Glomerular endothelial cell (primary cell): ENCODE measurements at places on chromosomes 11 and 22. TPM values are rescaled to one million over a fixed set of nuclear protein-coding genes. Genes with fewer than 3 reads are reported as not detected.
A peak's percentile ranks its signal among the peaks of the same experiment; 100 is the strongest.

DNA sequence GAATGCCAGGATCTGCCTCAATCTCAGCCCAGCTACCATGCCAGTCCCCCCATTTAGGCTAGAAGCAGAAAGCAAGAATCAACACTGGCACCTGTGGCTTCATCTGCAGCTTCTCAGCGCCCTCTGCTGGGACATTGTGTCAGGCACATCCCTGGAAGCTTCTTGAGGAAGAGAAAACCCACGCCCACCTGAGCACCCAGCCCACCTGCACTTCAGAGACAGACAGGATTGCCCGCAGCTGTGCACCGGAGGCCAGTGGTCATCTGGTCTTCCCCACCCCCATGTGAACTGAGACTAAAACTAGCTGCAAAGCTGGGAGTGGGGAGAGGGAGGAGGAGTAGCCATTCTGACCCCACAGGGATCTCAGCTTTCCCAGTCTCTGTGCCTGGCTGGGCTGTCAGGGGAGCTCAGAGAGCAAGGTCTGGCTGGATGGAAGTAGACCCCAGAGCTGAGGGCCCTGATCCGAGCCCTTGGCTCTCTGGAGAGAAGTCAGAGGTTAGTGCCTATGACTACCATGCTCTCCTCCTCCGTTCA is 66.8 kb downstream of the FEZ1 start:
- no peak for DNase-seq

GRCh38 chr22:29755889-29756288 is 10.9 kb downstream of the ZMAT5 start:
- no peak for DNase-seq

DNA sequence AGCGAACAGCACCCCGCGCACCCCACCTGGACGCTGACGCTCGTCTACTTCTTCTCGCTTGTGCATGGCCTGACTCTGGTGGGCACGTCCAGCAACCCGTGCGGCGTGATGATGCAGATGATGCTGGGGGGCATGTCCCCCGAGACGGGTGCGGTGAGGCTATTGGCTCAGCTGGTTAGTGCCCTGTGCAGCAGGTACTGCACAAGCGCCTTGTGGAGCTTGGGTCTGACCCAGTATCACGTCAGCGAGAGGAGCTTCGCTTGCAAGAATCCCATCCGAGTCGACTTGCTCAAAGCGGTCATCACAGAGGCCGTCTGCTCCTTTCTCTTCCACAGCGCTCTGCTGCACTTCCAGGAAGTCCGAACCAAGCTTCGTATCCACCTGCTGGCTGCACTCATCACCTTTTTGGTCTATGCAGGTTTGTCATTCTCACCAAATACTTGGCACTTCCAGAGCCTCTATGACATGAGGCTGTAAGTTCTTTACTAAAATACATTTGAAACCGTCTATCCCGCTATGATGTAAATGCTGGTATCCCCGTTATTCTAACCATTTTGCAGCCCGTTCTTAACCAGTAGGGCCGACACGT is 535 bp downstream of the AQP11 start:
- DNase-seq = no peak

DNA sequence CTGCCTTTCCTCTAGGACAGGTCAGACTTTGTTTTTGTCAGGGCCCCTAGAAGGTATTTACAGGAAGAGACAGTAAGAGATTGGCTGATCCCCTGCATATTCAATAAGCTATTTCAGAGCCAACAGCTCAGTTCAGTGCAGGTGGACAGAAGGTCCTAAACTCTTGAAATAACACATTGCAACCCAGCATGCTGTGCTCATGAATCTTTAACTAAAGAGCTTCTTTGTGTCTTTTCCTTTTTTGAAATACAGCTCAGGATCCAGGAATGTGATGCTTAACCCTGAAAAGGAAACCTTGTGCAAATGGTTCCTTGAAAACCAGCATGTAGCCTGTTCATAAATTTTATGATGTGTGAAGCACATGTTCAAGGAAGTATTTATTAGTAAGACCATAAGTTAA is 43.9 kb downstream of the BBOX1 start:
- DNase-seq = no peak

GRCh38 chr11:117225553-117226170 is 6.2 kb downstream of the PCSK7 start:
- DNase-seq = no peak

GRCh38 chr11:104572279-104572678 is 326.0 kb downstream of the CASP12 start:
- no peak for DNase-seq

GRCh38 chr22:48908547-48908946 is 919.1 kb downstream of the BRD1 start:
- DNase-seq = no peak

- no peak for DNase-seq
These were observed 8.7 kb downstream of the SNRPD3 start for GRCh38 chr22:24564376-24565058.

GRCh38 chr22:37419969-37420685 is 7.2 kb downstream of the ELFN2 start:
- DNase-seq = no peak

GRCh38 chr22:17314487-17314886 is 54.8 kb upstream of the CECR2 start:
- DNase-seq = no peak

GRCh38 chr11:119852741-119853140 is 123.7 kb upstream of the NECTIN1 start:
- DNase-seq = no peak

DNA sequence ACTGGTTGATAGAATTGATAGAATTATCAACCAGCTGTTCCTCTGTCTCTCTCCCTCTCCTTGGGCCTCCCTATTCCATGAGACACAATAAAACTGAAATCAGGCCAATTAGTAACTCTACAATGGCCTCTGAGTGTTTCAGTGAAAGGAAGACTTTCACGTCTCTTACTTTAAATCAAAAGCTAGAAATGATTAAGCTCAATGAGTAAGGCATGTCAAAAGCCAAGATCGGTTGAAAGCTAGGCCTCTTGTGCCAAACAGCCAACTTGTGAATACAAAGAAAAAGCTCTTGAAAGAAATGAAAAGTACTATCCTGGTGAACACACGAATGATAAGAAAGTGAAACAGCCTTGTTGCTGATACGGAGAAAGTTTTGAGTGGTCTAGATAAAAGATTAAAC is 16.6 kb downstream of the PIH1D2 start:
- no peak for DNase-seq

DNA sequence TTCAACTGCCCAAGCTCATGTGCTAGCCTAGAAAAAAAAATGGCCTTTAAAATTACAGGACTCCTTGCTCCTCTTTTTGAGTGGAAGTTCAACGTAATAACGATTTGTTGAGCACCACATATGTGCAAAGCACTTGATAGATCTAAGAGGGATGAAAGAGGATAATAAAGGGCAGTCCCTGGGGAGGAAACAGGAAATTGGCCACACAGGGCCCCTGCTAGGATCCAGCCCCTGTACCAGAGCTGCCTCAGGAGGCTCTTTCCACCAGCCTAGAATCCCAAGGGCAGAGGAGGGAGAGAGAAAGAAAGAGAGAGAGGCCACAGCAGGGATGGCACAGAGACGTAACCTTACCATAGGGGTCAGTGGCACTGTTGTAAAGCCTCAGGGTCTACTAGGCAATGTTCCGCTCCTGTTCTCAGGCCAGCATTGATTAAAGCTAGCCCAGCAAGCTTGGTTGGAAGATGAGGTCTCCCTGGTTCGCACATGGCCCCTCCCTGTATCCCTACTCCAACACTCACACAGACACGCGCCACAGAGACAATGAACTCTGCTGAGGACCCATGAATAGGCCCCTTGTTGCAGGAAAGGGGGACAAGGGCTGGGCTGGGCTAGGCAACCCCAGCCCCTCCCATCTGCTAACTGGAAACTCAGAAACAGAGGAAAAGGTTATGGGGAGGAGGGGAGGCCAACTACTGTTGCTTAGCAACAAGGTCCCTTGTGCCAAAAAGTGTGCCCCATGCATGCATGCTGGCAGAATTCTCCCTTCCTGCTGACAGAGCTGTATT is at the start of gene TMPRSS5:
TMPRSS5 (minus strand) TSS at position 438 of the 785 bp plus-strand sequence; CDS start at position 354, 84 bp downstream.
- DNase-seq = no peak

GRCh38 chr11:94897330-94897768 is 76.0 kb downstream of the CWC15 start:
- DNase-seq = no peak

GRCh38 chr11:2400762-2401435 is 349 bp downstream of the TSSC4 start:
- no peak for DNase-seq

DNA sequence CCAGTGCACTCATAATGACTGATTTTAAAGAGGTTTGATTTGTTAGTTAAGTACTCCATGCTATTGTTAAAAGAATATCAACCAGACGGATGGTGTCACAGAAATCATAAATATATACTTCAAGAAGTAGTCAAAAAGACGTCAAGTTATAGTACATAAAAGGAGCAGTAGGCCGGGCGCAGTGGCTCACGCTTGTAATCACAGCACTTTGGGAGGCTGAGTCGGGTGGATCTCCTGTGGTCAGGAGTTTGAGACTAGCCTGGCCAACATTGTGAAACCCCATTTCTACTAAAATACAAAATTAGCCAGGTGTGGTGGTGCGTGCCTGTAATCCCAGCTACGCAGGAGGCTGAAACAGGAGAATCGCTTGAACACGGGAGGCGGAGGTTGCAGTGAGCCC is 721.7 kb downstream of the JRKL start:
- no peak for DNase-seq

DNA sequence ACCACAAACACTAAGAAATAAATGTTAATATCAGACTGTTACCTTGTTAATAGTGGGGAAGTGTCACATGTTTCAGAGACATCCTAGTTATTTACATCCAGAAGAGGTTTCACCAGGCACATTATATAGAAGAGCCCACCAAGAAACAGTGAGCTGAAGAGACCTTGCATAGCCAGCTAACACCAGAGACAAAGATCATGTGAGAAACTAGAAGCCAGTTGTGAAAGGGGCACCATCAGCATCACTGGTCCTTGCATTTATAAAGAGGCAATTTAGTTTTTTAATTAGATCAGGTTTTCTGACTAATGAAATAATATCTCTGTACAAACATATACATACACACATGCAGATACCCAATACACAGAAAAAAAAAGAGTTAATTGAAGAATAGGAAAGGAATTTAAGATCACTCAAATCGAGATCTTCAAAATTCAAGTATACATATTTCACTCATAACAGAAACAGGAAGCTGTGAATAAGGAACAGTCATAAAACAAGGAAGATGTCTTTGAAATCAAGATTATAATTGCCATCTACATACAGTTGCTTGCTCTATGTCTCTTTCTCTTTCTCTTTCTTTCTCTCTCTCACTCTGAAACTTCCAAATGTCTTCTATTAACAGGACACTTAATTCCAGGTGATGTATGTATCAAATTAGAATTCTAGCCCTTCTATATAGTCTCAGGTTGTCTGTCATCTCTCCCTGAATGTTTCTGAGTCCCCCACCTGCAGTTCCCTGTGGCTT is 348.7 kb downstream of the ETS1 start:
- no peak for DNase-seq

DNA sequence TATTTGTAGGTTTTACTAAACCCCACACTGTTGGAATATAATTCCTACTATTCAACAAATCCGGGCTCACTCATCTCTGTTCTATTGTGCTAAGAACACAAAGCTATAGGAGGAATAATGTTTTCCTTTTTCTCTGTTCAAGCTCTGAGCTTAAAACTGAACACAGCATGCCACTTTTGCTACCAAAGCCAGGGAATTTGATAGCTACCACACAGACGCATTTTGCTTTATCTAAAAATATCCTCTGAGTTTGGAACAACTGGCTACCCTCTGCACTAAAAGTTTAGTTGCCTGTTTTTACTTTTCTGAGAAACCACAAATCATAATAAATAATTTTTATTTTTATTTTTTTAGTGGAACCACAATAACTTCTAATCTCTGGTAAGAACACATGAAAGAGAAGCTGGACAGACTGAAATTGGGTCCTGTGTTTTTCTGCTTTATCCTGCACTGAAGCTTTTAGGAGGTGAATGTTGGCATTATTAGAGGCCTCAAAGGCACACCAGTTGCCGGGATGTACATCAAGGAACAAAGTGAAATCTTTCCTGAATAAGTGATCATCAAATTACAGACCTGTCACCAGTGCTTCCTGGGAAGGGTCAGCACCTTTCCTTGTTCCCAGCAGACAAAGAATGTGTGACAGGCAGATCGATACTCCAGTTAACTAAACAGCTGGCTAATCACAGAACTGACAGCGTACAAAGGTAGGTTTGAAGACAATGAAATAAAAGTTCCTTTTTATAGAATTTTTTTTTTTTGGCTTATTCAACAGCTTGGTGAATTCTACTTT is 523.2 kb upstream of the TENM4 start:
- DNase-seq = no peak

DNA sequence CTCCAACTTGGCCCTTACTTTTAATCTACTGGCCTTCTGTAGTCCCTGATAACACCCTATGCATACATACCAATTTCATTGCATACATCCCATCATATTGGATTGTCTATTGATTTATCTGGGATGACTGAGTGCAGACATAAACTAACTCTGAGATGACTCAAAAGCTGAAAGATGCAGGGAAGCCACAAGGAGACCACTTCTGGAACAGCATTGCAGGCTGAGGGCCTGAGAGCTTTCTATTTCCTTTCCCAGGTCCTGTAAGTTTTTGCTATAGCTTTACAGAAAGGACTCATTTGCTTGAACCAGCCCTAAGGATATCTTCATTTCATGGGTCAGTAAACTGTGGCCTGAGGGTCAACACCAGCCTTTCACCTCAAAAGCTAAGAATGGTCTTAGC is 15.1 kb upstream of the SPON1 start:
- DNase-seq = no peak

DNA sequence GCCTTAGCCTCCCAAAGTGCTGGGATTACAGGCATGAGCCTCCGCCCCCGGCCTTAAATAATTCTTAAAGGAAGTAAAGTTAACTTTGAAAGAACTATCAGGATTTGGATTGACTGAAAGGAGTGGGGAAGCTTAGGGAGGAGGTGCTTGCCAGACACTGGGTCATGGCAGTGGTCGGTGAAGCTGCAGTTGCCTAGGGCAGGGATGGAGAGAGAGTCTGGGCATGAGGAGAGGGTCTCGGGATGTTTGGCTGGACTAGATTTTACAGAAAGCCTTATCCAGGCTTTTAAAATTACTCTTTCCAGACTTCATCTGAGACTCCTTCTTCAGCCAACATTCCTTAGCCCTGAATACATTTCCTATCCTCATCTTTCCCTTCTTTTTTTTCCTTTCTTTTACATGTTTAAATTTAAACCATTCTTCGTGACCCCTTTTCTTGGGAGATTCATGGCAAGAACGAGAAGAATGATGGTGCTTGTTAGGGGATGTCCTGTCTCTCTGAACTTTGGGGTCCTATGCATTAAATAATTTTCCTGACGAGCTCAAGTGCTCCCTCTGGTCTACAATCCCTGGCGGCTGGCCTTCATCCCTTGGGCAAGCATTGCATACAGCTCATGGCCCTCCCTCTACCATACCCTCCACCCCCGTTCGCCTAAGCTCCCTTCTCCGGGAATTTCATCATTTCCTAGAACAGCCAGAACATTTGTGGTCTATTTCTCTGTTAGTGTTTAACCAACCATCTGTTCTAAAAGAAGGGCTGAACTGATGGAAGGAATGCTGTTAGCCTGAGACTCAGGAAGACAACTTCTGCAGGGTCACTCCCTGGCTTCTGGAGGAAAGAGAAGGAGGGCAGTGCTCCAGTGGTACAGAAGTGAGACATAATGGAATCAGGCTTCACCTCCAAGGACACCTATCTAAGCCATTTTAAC is at the start of gene NNMT:
NNMT (plus strand) TSS at position 724 of the 929 bp plus-strand sequence; CDS start at position 882, 158 bp downstream.
- peak; percentile 89 for DNase-seq

ADAMTS8 gene
- not detected in 2 replicates for total RNA-seq

SEZ6L gene
- total RNA-seq = not detected in 2 replicates

PIK3IP1 gene
- total RNA-seq = 21.9 and 26.5 TPM in 2 replicates

HORMAD2 gene
- not detected in 2 replicates for total RNA-seq

CHRM1 gene
- not detected in 2 replicates for total RNA-seq
